Stimulated activated naive B cell treated with anti-CD40 and anti-IgM and Interleukin-4, amounts not matched to agents 10 μg/mL and 1 μg/mL and 100 μg/mL, for 72 hours (primary cell): ENCODE measurements at places on chromosomes 16 and 17.
A peak's percentile ranks its signal among the peaks of the same experiment; 100 is the strongest.

DNA sequence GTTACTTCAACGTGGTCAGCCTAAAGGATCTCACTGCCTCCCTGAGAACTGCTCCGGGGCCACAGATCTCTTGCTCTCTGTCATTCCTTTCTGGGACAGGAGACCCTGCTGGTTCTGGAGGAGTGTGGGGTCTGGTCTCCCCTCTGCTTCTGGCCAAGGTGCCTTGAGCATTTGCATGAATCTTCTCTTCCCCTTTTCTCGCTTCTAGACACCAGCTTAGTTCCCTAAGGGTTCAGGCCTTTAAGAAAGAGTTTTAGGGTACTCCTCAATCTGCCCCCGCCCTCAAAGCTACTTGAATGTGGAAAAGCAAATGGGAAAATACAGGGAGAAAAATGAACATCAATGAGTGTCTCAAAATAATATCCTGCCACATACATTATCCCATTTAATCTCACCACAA is 48.1 kb downstream of the WSB1 start:
- no peak for DNase-seq

DNA sequence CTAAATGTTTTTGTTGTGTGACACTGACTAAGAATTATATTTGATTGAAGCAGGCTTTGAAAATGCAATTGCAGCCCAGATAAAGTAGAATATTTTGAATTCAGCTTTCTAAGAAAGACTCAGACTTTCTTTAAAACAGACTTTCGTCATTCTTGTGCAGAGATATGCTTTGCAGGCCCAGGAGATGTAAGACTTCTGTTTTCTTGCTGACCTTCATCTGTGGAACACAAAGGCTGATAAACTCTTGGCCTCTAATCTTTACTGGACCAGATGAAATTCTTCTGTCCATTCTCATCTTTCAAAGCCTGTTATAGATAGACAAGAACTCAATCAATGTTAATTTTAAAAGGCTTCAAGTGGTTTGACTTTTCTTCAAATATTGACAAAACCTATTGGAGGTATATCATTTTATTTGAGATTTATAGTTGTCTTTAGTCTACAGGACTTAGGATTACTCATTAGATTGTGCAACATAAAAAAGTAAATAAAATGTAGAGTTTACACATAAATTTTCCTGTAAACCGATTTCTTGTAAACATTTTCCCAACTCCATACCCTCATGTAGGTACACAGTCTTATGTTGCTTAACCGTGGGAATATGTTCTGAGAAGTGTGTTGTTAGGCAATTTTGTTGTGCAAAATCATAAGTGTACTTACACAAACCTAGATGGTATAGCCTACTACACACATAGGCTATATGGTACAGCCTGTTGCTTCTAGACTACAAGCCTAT is 94.2 kb downstream of the MAP2K4 start:
- no peak for DNase-seq

- no peak for DNase-seq
Observed at GRCh38 chr16:74477226-74477625, 55.9 kb upstream of the CLEC18B start.

GRCh38 chr17:17132746-17133145 is 73.4 kb downstream of the PLD6 start:
- DNase-seq, result no peak

DNA sequence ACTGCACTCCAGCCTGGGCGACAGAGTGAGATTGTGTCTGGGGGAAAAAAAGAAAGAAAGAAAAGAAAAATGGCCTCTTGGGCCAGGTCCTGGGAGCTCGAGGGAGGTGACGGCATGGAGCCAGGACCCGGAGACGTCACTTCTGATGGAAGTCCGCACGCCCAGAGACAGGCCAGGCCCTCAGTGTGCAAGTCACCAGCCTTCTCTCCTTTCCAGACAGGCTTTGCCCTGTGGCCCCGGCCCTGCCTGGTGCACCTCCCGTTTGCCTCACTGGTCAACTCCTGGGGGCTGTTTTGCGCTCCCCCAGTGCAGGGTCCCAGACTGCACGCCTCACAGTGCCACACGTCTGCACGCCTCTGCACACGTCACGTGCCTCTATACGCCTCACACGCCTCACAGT is 44.1 kb downstream of the CBFA2T3 start:
- DNase-seq, result no peak

DNA sequence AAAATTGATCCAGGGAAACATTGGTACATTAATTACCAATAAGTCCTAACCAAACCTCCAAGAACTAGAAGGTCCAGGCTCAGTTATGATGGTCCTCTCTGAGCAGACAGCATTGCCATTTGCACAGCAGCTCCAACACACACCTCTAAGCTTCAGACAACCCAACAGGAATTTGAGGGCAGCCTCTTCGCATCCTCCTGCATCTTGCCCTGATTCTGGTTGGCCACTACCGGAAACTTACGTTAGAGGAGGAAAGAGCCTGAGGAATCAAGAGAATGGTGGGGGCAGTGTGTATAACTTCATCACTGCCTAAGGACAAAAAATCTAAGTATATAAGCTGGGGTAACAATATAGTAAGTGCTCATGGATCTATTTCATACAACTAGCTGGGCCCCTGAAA is 15.7 kb downstream of the FAM117A start:
- DNase-seq, result no peak

GRCh38 chr17:34930283-34930682 is 31.0 kb downstream of the CCT6B start:
- DNase-seq, result no peak

GRCh38 chr16:68236137-68236825 is 354 bp upstream of the ESRP2 start:
- DNase-seq, result peak; percentile 38

DNA sequence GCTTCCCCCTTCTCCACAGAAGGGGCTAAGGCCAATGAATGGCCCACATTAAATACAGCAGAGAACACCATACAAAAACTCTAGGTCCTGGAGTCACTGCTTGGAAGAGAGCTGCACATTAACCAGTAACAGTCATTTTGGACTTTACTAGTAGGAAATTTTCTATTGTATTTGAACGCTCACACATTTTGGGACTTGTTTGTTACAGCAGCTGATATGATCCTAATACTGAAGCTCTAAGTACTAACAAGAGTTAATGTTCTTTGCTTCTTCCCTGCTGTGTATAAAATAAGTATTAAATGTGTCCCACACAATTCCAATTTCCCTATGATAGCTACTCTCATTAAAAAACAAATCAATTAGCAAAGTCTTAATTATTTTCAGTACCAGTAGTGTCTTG is 148.3 kb upstream of the IRX3 start:
- DNase-seq, result no peak

DNA sequence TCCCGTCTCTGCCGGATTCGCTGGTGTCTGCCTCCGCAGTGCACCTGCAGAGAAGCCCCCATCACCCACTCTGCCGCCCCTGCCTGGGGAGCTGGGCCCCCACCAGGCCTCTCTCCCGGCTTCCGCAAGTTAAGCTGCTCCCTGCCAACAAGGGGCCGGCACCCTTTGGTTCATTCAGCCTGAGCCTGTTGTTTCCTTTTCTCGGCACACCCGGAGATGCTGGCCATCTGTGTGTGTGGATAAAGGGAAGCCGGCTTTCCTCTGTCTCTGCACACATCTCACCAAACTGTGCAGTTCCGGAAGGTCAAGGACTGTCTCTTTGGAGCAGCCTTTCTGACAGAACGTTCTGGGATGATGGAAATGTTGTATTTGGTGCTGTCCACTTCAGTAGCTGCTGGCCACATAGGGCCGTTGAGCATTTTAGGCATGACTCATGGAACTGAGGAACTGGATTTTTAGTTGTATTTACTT is 6.8 kb downstream of the MAPK8IP3 start:
- no peak for DNase-seq

- DNase-seq, result no peak
Observed at GRCh38 chr16:48999508-48999907, 282.1 kb downstream of the CBLN1 start.

GRCh38 chr17:76727745-76728456 is 1.3 kb downstream of the METTL23 start:
- DNase-seq, result no peak

- DNase-seq, result no peak
Observed at GRCh38 chr16:2527071-2527783, 4.0 kb downstream of the CEMP1 start.

DNA sequence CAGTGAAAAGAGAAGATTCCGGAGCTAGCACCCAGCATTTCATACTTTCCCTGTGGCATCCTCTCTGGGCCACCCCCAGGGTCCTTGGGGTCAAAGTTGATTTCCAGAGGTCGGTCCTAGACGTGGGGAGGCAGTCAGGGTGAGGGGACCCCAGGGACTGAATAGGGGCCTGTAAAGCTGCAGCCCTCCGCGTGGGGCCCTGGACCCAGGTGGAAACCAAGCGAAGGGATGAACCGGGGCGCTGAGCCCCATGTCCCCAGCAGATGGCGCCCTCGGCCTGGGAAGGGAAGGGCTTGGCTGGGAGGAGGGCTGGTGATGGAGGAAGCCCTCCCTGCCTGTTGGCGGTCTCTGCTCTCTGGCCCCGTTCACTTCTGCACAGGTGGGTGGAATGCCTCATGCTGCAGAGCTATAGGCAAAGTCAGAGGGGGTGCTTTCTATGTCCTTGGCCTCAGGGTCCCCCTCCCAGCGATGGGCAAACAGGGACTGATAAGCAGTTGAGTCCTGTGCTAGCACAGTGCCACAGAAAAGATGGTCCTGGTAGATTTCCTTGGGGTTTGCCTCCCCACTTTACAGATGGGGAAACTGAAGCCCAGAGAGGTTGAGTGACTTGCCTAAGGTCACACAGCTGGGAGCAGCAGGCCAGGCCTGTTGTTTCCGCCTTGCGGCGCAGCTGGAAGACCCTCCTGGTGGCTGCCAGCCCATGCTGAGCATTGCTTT is 163.4 kb upstream of the CIBAR2 start:
- DNase-seq, result peak; percentile 62
